ENCODE measurements at places on chromosomes 5 and 9.

DNA sequence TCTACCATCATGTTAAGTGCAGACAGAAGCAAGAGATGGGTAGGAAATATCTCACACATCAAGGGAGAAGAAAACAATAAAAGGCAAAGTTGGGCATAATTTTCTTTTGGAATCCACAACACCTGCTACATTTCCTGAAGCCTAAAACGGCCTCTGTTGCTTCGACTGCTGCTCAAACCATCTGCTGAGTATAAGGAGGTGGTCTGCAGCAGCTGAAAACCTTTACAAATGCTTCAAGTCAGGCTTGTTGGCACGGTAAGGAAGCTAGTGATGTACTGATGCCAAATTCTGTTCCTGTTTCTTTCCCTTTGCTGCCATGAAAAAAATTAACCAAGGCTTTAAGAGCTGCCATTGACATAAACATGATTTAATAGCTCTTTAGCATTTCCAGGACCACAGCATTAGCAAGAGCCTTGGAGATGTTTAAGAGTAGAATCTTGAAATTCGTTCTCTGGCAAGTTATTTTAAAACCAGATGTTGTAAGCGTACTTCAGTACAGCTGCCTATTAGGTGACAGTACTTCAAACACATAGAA is 75.6 kb downstream of the DMRTA1 start:
- DNase-seq: no peak

- no peak for DNase-seq
Observed at GRCh38 chr5:90915393-90915792, 356.8 kb downstream of the ADGRV1 start.

DNA sequence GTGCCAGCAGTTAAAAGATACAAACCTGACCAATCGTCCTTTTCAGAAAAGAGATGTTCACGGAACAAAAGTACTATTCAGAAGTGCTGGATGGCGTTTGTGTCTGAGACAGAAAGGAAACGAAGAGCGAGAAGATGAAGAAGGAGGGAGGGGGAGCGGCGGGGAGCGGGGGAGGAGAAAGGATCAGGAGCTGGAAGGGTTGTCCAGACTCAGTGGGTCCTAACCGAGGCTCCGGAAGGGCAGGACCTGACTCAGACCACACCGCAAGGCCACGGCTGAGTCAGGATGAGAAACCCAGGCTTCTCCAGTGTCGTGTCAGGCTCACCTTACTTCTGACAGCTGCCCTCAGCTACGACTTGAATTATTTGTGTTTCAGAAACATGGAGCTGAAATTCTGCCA is 46.2 kb downstream of the PAX5 start:
- no peak for DNase-seq

GRCh38 chr9:9100070-9100469 is 1300.5 kb upstream of the DMAC1 start:
- no peak for DNase-seq

DNA sequence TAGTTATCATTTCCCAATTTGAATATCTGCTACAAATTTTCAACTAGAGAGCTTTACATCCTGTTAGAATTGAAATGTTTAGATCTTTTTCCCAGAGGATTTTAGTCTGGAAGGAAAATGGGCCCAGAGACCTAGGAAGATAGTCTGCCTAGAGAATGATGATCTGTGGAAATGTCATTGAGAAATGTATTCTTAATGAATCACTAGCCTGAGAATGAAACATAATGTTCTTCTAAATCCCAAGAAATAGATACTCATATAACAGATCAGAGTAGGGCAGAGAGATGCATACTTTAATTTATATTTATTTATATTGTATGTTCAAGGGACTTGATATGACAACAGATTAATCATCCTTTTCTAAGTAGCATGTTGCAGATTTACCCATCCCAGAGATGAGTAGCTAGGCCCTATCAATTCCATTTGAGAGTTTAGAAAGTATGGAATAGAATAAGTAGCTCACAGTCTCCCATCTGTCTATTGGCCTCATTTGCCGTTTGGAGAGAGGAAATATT is 25.1 kb upstream of the SLC44A1 start:
- DNase-seq: no peak

DNA sequence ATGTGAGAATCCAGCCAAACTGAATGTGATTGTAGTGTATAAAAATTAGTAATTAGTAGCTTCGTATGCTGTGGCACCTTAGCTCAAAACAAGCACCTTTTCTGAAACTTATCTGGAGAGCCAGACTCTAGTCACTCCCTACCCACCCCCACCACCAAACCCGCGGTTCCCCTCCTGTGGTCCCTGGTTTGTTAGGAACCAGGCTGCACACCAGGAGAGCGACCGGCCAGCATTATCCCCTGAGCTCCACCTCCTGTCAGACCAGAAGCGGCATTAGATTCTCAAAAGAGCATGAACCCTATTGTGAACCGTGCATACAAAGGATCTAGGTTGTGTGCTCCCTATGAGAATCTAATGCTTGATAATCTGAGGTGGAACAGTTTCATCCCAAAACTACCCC is 498.6 kb downstream of the CHSY3 start:
- DNase-seq: no peak
